ENCODE measurements at places on chromosomes 2 and 18.

DNA sequence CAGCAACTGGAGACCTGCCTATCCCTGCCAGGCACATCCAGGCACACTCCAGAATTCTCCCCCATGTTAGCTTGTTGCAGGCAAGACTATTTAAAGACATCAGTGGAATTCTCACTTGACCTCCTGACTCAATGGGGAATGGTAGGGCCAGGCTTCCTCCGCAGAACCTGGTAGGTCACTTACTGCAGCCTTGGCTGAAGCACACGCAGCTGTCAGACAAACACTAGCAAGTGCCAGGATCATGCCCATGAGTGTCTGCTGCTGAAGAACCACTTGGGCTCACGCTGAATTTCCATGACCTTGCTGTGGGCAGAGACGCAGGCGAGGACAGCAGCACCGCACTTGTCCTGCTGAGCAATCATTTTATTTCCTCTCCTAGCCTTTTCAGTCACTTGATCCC lies 3.2 kb downstream of the LRRC30 start:
- DNase-seq: no peak

- no peak for DNase-seq
These were observed 162.1 kb downstream of the KCNH7 start for GRCh38 chr2:162676515-162676914.

- no peak for DNase-seq
These were observed 37.9 kb downstream of the LYPD1 start for GRCh38 chr2:132632000-132632649.

- DNase-seq: peak; percentile 74
These were observed 84.7 kb upstream of the TMEM200C start for GRCh38 chr18:5979971-5980457.

DNA sequence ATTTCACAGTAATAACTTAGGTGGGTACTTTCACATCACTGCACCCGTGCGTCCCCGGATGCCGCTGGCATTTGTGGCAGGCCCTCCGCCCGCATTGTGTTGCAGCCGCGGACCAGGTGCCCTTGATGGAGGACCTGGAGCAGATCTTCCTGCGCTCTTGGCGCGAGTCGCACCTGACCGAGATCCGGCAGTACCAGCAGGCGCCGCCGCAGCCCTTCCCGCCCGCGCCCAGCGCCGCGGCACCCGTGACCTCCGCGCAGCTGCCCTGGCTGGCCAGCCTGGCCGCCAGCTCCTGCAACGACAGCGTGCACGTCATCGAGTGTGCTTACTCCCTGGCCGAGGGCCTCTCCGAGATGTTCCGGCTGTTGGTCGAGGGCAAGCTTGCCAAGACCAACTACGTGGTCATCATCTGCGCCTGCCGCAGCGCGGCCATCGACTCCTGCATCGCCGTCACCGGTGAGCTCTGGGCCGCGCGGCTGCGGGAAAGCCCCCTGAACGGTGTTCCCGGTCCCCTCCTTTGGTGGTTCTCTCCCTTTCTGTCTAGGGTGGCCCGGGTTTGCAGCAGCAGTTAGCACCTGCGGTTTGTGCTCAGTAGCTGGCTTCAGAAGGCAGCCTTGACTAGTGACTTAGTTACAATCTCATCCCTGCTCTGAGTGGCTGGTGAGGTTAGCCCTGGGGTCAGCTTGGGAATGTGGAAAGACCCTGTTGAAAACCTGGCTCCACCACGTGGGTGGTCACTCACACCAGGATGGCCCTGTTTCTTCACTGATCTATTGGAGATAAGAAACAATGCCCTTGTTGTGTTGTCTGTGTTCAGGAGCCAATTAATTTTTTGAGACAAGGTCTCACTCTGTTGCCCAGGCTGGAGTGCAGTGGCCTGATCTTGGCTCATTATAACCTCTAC lies 59.1 kb downstream of the GREB1 start:
- no peak for DNase-seq

DNA sequence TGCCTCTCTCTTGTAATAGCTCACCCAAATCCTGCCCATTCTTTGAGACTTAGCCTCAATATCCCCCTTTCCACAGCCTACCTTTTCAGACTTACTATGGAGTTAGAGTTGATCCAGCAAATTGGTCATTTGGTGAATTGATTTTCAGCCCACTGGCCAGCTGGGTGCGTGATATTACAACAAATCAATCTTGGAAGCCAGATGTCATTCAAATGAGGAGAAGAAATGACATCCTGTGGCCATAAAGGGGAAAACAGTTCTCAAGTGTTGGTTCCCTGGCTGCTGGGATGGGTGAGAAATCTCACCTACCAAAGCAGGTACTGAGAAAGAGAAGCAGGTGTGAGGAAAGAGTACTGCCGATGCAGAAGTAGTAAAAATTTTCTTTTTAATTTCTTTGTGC lies 36.7 kb upstream of the FOXI3 start:
- DNase-seq: no peak

GRCh38 chr2:30230497-30231211 lies 680 bp upstream of the LBH start:
- DNase-seq: no peak

GRCh38 chr18:1914489-1914888 lies 656.8 kb downstream of the METTL4 start:
- DNase-seq: no peak

- DNase-seq: no peak
These were observed 539 bp downstream of the CYP27A1 start for GRCh38 chr2:218782528-218782844.
